Fibroblast of lung (primary cell): ENCODE measurements at places on chromosomes 16 and 17. TPM values are rescaled to one million over a fixed set of nuclear protein-coding genes. Genes with fewer than 3 reads are reported as not detected.
A peak's percentile ranks its signal among the peaks of the same experiment; 100 is the strongest.

DNA sequence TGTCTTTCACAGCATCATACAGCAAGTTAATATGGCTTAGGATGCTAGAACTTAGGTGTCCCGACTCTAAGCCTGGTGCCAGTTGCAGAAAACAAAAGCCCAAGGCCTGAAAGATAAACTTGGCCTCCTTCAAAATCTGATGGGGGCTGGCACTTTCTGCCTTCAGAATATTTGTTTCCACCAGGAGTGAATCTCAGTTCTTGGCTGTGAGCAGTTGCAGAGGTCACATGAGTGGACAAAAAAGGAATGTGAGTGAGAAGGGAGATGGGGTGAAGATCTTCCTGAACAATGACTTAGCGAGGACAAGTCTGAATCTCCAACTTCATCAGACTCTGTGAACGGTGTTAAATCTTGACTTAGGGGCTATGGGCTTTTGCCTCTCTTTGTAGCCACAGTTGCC is 46.6 kb downstream of the HOXB1 start:
- no peak for DNase-seq
- peak overlapping the region; percentile 96 for H3K27ac ChIP-seq
- H3K4me1 ChIP-seq, result peaks cover 28% of the 10 kb centered on the region
- H3K4me3 ChIP-seq, result no peak overlapping the region
- no peaks in the 10 kb centered on the region for H3K27me3 ChIP-seq

GRCh38 chr17:50841277-50841948 is 6.0 kb downstream of the WFIKKN2 start:
- H3K27ac ChIP-seq, result no peak overlapping the region
- no peak overlapping the region for H3K4me3 ChIP-seq
- no peaks in the 10 kb centered on the region for H3K36me3 ChIP-seq
- no peaks in the 10 kb centered on the region for H3K27me3 ChIP-seq
- DNase-seq, result no peak
- H3K4me1 ChIP-seq, result peaks cover 4% of the 10 kb centered on the region

DNA sequence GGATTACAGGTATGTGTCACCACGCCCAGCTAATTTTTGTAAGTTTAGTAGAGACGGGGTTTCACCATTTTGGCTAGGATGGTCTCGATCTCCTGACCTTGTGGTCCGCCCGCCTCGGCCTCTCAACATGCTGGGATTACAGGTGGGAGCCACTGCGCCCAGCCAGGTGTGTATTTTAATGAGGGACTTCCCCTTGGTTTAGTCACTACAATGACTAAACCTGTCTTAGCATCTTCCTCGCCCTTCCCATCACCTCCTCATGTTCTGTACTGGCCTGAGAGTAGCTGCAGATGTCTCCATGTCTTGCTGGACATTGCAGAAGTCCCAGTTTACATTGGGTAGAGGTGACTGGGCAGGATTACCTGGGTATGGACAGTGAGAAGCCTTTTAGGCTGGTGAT is 9.6 kb downstream of the SLC7A6 start:
- H3K27me3 ChIP-seq, result no peaks in the 10 kb centered on the region
- H3K36me3 ChIP-seq, result peaks cover 5% of the 10 kb centered on the region
- no peak overlapping the region for H3K4me3 ChIP-seq

DNA sequence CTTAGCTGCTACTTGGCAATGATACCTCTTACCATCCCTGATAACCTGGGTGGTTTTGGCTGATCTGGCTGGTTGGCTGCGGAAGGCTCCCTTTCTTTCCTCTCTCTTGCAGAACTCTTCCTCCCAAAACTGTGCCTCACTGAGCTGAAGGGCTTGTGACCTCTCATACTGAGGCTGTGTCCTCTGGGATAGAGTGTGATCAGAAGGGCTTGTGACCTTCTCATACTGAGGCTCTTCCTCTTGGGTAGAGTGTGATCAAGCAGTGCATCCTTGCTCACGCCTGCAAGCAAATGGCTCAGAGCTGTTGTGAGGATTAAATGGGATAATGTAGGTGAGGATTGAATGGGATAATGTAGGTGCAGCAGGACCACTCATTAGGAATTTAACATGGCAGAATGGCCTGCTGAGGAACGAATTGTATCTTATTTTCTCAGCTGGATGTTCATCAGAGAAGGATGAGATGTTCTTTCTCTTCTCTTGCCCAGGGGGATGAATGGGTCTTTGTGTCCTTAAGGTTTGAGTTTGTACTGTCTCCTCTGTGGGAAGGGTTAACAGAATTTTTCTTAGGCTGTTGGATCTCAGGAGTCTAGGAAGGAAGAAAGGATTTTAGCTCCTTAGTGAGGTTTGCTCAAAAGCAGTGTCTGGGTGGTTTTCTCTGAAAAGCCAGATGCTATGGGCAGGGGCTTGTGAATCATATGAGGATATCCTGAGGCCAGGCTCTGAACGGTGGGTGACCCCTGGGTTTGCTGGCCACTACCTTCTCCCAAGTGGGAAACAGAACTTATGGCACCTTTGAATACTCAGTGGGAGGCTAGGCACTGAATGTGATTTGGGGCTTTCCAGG is 130.0 kb upstream of the HS3ST2 start:
- H3K27ac ChIP-seq, result no peak overlapping the region
- H3K4me1 ChIP-seq, result no peaks in the 10 kb centered on the region
- no peaks in the 10 kb centered on the region for H3K36me3 ChIP-seq
- peaks cover 9% of the 10 kb centered on the region for H3K27me3 ChIP-seq

DNA sequence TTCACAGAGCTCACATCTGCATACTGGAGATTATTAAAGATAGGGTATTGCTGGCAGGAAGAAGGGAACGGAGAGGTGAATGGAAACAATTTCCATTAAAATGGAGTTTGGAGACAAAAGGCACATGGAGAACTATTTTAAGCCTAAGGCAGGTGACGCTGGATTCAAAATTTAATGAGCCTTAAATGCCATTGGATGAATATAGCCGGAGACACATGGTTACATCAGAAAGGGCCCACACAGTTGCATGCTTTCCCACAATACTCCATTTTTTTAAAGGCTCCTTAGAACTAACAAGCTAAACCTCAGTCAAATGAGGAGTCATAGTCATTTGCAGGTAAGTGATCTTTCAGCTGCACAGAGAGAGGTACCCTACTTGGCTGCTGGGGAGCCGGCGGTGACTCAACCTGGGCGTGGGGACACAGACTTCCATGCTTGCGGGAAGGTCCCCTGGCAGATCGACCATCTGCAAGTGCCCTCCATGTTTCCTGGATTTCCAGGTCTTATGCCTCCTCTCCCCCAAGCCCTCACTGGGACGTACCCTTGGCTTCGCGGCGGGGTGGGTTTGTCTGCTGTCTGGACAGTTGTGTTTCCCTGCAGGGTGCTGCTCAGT is 259.2 kb downstream of the CBLN1 start:
- no peak overlapping the region for H3K4me3 ChIP-seq
- DNase-seq, result peak; percentile 16

The CD300A gene
- not detected in 2 replicates for total RNA-seq

The CCL17 gene
- total RNA-seq, result not detected in 2 replicates
